ENCODE measurements at places on chromosomes 6 and 20.
A peak's percentile ranks its signal among the peaks of the same experiment; 100 is the strongest.

DNA sequence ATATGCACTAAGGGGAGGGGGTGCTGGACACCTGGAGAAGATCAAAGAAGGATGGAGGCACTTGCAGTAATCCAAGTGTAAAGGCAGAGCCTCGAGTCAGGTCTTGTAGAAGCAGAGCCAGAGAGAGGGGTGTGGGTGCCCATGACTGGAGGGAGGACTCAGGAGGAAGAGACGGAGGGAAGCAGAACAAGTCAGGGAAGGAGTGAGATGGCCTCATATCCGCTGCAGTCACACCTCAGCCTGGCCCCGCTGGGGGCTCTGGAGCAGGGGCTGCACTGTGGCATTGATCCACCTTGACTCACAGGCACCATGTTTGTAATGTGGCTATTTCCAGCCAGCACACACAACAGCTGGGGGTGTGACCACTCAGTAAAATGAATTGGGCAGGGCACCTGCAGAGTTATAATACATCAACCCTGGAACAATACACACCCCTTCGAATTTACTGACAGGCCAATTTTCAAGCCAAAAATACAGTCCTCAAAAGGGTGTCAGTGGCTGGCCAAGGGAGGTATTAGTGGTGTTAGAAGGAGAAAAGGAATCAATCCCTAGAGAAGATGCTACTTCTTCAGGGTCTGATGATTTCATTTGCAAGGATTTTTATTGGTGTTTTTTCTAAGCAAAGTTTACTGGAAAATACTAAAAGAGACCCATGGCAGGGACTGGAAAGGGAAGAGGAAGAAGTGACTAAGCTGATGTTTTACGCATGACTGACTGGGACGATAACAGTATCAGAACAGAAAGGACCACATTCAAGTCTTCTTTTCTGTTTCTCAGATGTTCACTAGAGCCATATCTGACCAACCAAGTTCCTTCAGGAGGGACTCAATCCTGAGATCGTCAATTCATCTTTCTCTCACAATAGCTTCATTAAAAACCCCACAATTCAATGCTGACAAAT is 18.9 kb upstream of the NXT1 start:
- no peak for DNase-seq

DNA sequence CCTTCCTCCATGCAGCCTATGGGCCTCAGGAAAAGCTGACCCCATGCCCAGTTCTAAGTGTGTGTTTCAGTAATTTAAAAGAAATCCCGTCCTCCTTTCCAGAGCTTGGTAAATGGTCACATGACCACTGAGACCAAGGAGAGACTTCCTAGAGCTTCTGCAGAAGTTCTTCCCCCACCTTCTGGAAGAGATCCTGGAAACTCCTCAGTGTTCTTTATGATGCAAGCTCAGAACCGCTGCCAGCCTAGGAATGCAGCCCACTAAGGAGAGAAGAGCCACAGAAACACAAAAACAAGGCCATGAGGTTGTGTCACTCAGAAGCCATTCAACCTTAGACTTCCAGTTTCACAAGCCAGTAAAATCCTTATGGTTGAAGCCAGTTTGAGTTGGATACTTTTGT is 348.4 kb downstream of the TPBG start:
- no peak for DNase-seq

- no peak for DNase-seq
Observed at GRCh38 chr6:152399399-152399798, 237.8 kb downstream of the SYNE1 start.

DNA sequence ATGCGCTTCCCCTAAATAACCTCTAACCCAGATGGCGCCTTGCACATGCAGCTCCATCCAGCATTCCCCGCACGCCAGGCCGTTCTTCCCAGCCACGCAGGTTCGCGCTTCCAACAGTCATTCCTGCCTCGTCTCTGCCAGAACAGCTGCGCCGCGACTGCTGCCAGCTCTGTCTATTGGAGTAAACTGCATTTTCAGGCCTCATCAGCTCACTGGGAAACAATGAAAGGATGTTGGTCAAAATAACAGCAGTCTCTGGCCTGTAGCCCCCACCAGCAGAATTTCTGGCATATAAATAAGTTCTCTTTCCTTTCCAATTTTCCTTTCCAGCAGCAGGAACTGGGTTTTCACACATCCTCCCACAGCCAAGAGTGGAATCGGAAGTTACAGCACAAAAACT is 14.6 kb downstream of the NRSN1 start:
- no peak for DNase-seq

- DNase-seq: no peak
Observed at GRCh38 chr20:52193886-52194545, 2.4 kb upstream of the ZFP64 start.

- DNase-seq: peak; percentile 25
Observed at GRCh38 chr6:139540276-139540675, 165.8 kb upstream of the CITED2 start.

- no peak for DNase-seq
Observed at GRCh38 chr20:62745952-62746288, 37.3 kb downstream of the NTSR1 start.

- no peak for DNase-seq
Observed at GRCh38 chr6:7805850-7806214, 79.9 kb downstream of the BMP6 start.

DNA sequence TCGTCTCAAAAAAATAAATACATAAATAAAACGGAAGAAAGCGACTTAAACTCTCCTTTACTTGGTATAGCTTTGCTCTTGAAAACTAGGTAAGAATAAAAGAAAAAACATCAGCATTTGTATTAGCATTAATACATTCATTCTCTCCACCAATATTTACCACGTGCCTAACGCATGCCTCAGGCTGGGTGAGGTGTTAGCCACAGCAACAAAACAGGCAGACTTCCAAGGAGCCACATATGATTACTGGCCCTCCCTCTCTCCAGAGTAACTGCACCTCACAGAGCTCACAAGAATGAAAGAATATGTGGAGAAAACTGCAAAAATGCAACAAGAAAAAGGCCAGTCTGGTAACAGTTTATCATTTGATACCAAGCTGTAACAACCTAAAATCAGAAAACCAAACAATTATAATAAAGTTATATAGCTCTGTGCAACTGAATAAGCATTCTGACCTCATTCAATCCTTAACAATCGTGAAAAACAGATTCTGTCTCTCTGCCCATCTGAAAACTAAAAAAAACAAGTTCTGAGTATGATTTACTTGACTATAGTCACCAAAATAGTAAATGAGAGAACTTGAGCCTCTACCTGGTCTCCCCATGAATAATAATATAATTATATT is 5.2 kb downstream of the NAPB start:
- no peak for DNase-seq

- peak; percentile 51 for DNase-seq
Observed at GRCh38 chr6:142871910-142872331, 73.1 kb downstream of the HIVEP2 start.

GRCh38 chr6:157083343-157083742 is 240.0 kb downstream of the TMEM242 start:
- no peak for DNase-seq

GRCh38 chr20:16240355-16240754 is 332.9 kb downstream of the KIF16B start:
- DNase-seq: no peak

DNA sequence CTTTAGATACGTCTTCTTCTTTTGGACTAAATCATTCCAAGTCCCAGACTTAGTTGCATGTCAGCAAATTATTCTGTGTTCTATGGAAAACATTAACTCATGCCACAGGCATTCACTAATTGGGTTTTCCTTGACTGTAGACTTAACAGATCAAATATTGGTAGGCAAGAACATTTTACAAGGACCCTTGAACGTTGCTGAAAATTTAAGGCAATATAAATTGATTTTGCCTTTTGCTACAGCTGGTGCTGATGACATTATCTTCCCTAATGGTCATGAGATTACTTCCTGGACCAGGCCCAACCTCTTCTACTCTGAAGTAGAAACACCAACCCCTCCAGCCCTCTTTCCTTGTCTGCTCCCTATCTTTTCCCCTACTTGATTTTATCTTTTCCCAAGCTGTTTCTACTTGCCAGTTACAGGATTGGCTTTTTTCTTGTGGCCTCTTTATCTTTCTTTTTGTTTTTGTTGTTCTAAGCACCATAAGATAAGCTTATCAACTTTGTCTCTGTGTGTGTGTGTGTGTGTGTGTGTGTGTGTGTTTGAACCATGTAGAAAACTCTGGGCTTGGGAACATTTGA is 514.0 kb upstream of the SOX4 start:
- no peak for DNase-seq

All from activated CD4-positive, alpha-beta T cell treated with anti-CD3 and anti-CD28 coated beads, Interleukin-2, amount 50 U/mL, for 4 hours (primary cell).